ENCODE measurements at places on chromosomes 7 and 10.

GRCh38 chr7:135791543-135792362 lies 43.1 kb upstream of the FAM180A start:
- no peak for DNase-seq

GRCh38 chr10:96370584-96371157 lies 11.9 kb upstream of the OPALIN start:
- DNase-seq: peak; percentile 54

DNA sequence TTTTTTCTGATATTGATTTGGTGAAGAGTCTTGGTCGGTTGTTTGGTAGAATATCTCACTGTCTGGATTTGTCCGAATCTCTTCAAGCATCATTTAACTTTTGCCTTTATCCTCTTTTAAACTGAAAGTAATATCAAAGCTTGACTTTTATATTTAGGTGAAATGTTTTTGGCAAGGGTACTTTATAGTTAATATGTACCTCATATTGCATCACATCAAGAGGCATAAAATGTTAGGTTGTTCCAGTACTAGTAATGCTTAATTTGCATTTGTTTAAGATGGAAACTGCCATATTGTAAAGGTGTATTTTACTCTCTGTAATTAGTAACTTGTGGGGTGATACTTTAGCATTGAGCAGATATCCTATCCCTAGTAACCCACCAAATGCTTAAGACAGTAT lies 17.1 kb upstream of the DDX21 start:
- DNase-seq: no peak

GRCh38 chr7:156765901-156766656 lies 125.5 kb downstream of the RNF32 start:
- no peak for DNase-seq

GRCh38 chr7:41880107-41880506 lies 177.2 kb upstream of the INHBA start:
- DNase-seq: no peak
